EL (cell line): ENCODE measurements at places on chromosomes 5 and 9.

GRCh38 chr5:38367410-38367809 is 109.1 kb downstream of the EGFLAM start:
- DNase-seq, result no peak

DNA sequence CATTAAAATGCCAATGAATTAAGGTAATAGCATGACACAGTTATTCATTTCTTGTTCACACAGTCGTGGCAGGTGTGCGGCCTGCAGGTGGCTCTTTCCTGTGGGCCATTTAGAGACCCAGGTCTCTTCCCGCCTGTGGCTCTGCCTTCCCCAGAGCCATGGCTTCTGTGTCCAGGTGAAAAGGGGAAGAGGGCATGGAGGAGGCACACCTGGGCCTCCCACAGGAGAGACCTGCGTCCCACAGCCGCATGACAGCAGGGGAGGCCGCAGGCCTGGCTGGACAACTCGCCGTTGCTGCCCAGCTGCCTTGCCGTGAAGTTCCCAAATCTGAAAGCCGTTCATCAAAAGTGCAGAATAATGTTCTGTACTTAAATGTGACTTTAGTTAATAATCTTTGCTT is 14.4 kb upstream of the PLEKHG4B start:
- no peak for DNase-seq

GRCh38 chr5:36145311-36145710 is 6.4 kb downstream of the LMBRD2 start:
- no peak for DNase-seq

GRCh38 chr5:100647461-100648230 is 112.5 kb downstream of the FAM174A start:
- peak; percentile 4 for DNase-seq

- DNase-seq, result no peak
Observed at GRCh38 chr5:33072726-33073125, 361.6 kb downstream of the NPR3 start.

GRCh38 chr5:138711087-138711486 is 42.1 kb upstream of the CTNNA1 start:
- no peak for DNase-seq

GRCh38 chr5:149422366-149423048 is 43.4 kb upstream of the IL17B start:
- DNase-seq, result peak; percentile 73

DNA sequence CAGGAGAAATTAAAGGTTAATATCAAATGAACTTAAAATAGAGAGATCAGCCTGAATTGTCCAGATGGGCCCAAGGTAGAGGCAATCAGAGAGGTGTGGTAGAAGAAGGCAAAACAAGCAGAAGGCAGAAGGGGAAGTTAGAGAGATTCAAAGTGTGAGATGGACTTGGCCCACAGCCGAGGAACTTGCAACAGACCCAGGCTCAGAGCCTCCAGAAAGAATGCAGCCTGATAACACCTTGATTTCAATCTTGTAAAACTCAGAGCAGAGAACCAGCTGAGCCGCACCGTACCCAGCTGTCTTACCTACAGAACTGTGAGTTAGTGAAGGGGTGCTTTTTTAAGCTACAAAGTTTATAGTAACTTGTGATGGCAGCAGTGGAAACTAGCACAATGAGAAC is 190.9 kb downstream of the RFK start:
- DNase-seq, result no peak

- peak; percentile 95 for DNase-seq
Observed at GRCh38 chr5:53249529-53250200, 140.1 kb upstream of the MOCS2 start.

DNA sequence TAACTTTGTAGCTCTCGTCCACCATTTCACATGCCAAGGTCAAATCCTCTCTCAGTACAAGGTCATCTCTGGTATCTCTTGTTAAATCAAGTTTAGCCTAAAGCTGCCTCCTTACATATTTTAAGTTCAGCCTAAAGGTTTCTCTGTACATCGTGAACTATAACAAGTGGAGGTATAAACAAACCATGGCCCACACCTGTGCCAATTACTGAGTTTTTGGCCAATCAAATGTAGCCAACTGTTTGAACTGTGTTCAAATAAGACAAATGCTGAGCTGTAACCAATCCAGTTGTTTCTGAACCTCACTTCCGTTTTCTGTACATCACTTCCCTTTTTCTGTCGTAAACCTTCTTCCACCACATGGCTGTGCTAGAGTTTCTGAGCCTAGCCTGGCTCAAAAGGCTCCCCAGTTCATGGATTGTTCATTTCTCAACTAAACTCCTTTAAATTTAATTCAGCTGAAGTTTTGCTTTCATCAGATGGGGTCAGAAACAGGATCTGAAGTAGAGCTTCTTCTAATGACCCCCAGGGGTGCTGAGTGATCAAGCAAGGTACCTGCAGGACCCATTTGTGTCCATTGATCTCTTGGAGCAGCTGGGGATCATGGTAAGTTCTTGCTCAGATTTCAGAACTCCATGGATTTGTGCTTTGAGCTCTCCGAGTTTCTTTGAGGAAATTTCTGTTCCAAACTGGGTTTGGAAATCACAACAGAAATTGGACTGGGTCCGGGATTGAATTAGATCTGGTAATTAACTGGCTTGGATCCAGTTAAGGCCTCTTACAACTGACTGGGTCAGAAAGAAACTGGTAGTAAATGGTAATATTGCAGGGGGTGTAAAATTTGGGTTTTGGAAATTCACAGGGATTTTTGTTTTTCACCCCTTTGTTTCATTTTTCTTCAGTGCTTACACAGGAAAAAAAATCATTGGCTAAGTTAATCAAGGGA is 11.0 kb upstream of the NANS start:
- DNase-seq, result no peak

- DNase-seq, result no peak
Observed at GRCh38 chr5:10499066-10499465, 57.4 kb downstream of the ROPN1L start.

GRCh38 chr9:35826071-35826701 is 2.3 kb downstream of the FAM221B start:
- peak; percentile 70 for DNase-seq

DNA sequence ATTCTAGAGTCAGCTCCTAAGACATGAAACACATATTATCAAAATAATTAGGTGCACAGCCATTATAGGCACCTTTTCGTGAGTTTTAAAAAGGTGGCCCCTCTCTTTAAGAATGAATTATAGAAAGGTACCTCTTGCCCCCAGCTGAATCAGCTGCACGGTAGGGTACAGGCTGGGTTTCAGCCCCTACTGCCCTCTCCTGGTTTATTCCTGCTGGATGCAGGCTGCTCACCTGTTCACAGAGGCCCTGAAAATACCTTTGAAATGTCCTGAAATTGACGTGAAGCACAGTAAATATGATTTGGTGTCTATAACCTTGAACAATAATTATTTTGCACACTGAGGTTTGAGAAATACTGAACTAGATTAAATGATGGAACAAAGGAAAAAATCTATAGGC is 504.8 kb upstream of the SGCD start:
- DNase-seq, result no peak

GRCh38 chr5:77146896-77147295 is 59.8 kb upstream of the ZBED3 start:
- no peak for DNase-seq

DNA sequence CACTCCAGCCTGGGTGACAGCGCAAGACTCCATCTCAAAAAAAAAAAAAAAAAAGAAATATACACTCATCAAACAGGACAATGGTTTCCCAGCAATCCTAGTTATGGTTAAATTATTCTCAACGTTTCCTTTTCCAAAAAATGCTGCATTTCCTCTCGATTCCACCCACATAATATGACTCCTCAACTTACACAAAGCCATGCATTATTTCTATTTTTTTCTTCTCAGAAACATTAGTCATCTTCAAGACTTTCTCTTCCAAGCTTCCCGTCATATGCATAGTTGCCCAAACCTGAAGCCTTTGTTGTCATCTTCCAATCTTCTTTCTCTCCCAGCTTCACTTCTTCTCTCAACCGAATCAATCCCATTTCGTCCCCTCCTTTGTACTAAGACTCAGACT is 61.4 kb upstream of the RANBP6 start:
- DNase-seq, result no peak

- DNase-seq, result no peak
Observed at GRCh38 chr9:130245474-130245873, 20.1 kb upstream of the HMCN2 start.

DNA sequence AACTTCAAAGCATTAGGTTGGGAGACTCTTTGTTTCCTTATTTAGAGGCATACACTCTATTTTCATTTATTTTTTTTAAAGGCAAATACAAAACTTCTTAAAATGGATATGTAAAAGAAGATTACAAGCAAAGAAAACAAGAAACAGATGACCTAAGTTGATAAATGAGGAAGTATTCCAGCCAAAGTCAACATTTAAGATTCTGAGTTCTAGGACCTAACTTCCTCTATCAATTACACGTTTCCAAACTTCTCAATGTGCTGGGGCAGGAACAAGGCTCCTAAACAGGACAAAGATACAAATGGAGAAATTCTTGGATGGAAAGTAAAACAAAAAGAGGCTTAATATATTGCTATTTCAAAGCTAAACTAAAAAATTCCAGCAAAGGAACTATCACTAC is 89.5 kb downstream of the TLE1 start:
- DNase-seq, result no peak

- no peak for DNase-seq
Observed at GRCh38 chr5:120098426-120098825, 365.7 kb upstream of the PRR16 start.

- no peak for DNase-seq
Observed at GRCh38 chr5:175855041-175855720, 16.2 kb upstream of the CPLX2 start.

DNA sequence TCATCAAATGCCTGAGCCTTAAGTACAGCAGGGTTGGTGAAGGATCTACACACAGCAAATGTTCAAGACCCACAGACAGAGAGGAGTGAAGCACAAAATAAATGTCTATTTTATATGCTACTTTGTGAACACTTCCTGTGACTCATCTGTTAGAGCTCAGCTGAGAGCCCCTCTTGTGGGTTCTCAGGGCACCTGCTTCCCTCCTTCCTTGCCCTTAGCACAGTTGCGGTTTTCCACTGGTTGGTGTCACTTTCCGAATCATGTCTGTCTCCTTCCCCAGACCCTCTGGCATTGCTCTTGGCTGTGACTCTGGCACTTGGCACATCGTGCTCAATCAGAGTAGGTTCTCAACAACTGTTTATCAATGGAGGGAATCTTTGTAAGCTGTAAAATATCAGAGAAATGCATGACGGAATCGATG is 128.5 kb upstream of the STC2 start:
- DNase-seq, result peak; percentile 98

DNA sequence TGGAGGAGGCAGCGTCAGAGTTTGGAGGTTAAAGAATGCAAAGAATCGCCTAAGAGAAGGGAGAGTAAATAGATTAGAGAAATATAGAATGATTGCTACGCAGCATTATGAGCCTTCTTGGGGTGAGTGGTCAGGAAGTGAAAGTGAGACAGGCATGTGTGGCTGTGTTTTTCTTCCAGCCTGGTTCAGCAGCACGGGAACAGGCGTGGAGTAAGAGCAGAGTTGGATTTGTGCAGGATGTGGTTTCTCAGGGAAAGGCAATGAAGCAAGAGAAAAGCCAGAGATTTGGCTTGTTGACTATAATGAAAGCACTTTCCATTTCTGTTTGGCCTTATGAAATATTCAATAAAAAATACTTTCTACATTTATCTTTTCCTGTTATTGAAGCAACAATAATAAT is 34.3 kb upstream of the FRMD3 start:
- DNase-seq, result peak; percentile 8

- DNase-seq, result no peak
Observed at GRCh38 chr5:125011419-125011818, 265.0 kb upstream of the ZNF608 start.

DNA sequence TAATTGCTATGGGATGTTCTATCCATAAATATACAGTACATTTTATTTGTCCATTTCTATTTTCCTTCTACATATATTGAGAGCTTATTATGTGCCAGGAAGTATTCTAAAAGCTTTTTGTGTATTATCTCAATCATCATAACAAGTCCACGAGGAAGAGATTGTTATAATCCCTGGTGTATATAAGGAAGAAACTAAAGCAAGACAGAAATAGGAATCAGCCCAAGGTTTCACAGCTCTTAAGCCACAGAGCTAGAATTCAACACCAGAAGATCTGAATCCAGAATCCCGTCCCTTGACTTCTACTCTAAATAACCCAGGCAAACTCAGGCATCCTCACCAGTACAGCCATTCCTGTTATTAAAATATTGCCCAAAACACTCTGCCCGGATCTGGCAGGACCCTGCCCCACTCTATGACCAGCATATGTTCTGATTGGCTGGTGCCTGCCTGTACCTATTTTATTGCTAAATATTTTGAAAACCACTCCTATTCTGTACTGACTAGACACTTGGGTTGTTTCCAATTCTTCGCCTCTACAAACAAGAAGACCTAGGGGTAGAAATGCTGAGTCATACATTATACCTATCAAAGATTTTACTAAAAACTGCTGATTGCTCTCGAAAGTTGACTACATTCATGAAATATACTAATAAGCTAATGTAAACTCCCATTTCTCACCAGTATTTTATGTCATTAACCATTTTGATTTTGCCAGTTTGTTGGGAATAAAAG is 297.4 kb downstream of the ENC1 start:
- DNase-seq, result no peak

- DNase-seq, result no peak
Observed at GRCh38 chr5:95533106-95533505, 21.7 kb downstream of the SKIC3 start.

GRCh38 chr9:127051881-127052595 is 70.4 kb downstream of the ANGPTL2 start:
- no peak for DNase-seq

DNA sequence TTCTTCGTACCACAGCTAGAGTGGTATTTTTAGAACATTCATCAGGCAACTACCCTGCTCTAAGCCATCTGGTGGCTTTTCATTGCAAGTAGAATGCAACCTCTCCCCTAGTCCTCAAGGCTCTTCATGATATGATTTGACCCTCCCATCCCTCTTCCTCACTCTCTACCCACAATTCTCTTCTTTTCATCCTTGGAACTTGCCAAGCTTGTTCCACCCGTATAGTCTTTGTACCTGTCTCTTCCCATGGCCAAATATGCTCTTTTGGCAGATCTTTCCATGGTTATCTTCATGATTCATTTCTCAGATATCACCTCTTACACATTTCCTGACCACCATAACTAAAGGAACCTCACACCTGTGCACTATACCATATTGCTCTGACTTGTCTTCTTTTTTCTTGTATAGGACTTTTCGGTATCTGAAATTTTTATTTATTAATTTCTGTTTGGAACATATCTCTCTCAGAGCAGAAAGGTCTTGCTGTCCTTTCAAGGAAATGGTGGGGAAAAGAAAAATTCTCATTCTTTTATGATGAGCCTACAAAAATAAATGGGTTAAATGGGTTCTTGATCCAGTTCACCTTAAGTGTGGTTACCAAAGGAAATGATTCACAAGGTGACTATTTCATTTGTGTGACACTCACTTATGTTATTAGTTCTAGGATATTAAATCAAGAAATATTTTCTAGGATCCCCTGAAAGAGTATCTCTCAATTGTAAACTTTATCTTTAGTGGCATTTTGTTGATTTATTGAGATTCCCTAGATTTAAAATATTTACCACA is 3.7 kb upstream of the CD274 start:
- DNase-seq, result peak; percentile 56

GRCh38 chr5:130890610-130891009 is 274.4 kb downstream of the HINT1 start:
- no peak for DNase-seq
